ENCODE measurements at places on chromosomes 2 and 18. TPM values are rescaled to one million over a fixed set of nuclear protein-coding genes. Genes with fewer than 3 reads are reported as not detected.

DNA sequence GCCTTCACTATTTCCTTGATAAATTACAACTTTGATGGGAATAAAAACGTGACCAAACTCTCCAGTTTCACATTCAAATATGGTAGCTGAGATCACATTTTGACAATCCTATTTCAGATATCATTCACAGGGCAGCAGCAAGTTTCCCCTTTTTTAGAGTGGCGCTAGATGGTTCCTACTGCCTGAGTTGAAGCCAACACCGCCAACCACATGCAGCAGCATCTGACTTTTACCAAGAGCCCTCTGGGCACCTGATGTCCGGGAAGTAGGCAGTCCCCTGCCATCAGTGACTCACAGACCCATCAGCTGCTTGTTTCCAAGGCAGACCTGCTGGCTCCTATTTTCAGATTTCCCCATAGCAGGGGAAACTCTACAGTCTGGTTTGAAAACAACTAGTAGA lies 4.0 kb upstream of the MREG start:
- no peaks in the 10 kb centered on the region for H3K27me3 ChIP-seq
- no peak overlapping the region for H3K27ac ChIP-seq
- no peak for DNase-seq
- no peaks in the 10 kb centered on the region for H3K36me3 ChIP-seq
- H3K4me1 ChIP-seq: peaks cover 7% of the 10 kb centered on the region
- H3K4me3 ChIP-seq: no peak overlapping the region

- H3K27me3 ChIP-seq: no peaks in the 10 kb centered on the region
- H3K4me1 ChIP-seq: no peaks in the 10 kb centered on the region
- no peak for DNase-seq
Measured at GRCh38 chr18:44771572-44771955, 90.9 kb downstream of the SETBP1 start.

- no peaks in the 10 kb centered on the region for H3K27me3 ChIP-seq
- no peaks in the 10 kb centered on the region for H3K36me3 ChIP-seq
- 0 out of 2 replicates have a peak overlapping the region, but pooled peaks have one; percentile 34 for H3K27ac ChIP-seq
- peak; percentile 67 for DNase-seq
Measured at GRCh38 chr2:37688771-37689468, 17.5 kb upstream of the CDC42EP3 start.

DNA sequence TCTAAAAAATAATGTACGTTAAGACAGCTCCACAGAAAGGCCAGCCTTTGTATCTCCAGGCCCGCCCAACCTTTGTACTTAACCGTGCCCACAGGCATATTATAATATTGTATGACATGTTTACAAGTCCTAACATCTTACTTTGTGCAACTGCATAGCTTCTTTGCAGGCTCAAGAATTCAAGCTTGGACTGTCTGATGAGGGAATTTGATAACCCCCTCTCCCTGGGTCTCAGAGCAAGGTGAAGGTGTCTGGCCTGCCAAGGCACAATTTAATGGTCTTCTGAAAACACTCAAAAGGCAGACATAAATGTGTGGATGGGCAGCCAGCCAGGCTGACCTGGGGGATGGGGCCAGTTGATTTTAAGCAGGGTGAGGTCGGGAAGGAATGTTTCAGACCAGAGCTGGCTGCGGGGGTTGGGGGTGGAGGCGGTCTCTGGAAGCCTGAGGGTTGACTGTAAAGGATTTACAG lies 732.7 kb upstream of the FANCL start:
- H3K27ac ChIP-seq: no peak overlapping the region
- H3K4me3 ChIP-seq: no peak overlapping the region
- no peaks in the 10 kb centered on the region for H3K36me3 ChIP-seq
- no peaks in the 10 kb centered on the region for H3K27me3 ChIP-seq
- DNase-seq: no peak

- no peak overlapping the region for H3K27ac ChIP-seq
- H3K4me3 ChIP-seq: no peak overlapping the region
- no peaks in the 10 kb centered on the region for H3K36me3 ChIP-seq
- no peaks in the 10 kb centered on the region for H3K27me3 ChIP-seq
- DNase-seq: no peak
Measured at GRCh38 chr2:39625193-39625926, 40.4 kb upstream of the TMEM178A start.

- no peaks in the 10 kb centered on the region for H3K27me3 ChIP-seq
- H3K4me1 ChIP-seq: peaks cover 12% of the 10 kb centered on the region
- H3K36me3 ChIP-seq: no peaks in the 10 kb centered on the region
- peak overlapping the region; percentile 81 for H3K4me3 ChIP-seq
Measured at GRCh38 chr2:202377207-202377761, 1.2 kb downstream of the BMPR2 start.

GRCh38 chr2:60356346-60356745 lies 197.1 kb downstream of the BCL11A start:
- H3K27ac ChIP-seq: no peak overlapping the region
- no peaks in the 10 kb centered on the region for H3K36me3 ChIP-seq
- H3K4me1 ChIP-seq: no peaks in the 10 kb centered on the region

GRCh38 chr18:22902093-22902492 lies 31.0 kb upstream of the RBBP8 start:
- H3K4me3 ChIP-seq: no peak overlapping the region
- no peak for DNase-seq

LIMS3 gene
- 2.6 TPM for total RNA-seq
